ENCODE measurements at places on chromosomes 1 and 21.

- H3K27me3 ChIP-seq: no peaks in the 10 kb centered on the region
- H3K27ac ChIP-seq: no peak overlapping the region
- H3K4me1 ChIP-seq: peaks cover 8% of the 10 kb centered on the region
- no peaks in the 10 kb centered on the region for H3K36me3 ChIP-seq
Observed at GRCh38 chr1:169027607-169028320, 78.7 kb upstream of the ATP1B1 start.

DNA sequence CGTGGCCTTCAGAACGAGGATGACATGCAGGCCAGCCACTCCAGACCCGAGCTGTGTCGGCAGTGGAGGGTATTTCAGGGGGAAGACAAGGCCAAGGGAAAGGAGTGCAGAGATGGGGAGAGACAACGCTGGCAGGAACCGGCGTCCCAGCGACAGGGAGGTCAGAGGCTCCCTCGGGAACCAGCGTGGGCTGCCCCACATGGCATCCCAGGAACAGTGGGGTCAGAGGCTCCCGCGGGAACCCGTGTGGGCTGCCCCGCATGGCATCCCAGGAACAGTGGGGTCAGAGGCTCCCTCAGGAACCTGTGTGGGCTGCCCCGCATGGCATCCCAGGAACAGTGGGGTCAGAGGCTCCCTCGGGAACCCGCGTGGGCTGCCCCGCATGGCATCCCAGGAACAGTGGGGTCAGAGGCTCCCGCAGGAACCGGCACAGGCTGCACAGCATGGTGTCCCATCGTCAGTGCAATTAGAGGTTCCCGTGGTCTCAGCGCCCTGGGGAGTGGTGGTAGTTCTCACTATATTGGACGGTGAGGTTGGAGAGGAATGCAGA is 43.0 kb downstream of the SLC19A1 start:
- H3K4me1 ChIP-seq: no peaks in the 10 kb centered on the region
- H3K4me3 ChIP-seq: no peak overlapping the region
- DNase-seq: no peak
- no peaks in the 10 kb centered on the region for H3K27me3 ChIP-seq

DNA sequence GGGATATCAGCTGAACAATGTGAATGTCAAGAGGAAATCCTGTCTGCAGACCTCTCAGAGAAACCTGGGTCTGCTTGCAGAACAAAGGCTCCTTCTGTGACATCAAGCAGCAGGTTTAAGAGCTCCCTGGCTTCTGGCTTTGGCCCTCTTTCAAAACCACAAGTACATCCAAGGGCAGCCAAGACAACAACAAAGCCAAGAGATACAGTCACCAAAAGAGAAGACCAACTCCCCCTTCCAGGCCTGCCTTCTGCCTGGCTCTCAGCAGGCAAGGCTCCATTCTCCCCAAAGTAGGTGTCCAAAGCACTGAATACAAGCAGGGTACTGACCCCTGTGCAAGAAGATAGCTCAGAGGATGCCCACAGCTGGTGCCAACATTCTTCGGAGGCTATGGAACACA is 11.5 kb downstream of the BCAR3 start:
- no peaks in the 10 kb centered on the region for H3K36me3 ChIP-seq
- DNase-seq: no peak
- H3K4me1 ChIP-seq: peaks cover 42% of the 10 kb centered on the region
- no peaks in the 10 kb centered on the region for H3K27me3 ChIP-seq

- no peaks in the 10 kb centered on the region for H3K36me3 ChIP-seq
- peak overlapping the region; percentile 75 for H3K4me3 ChIP-seq
- H3K27me3 ChIP-seq: peaks cover 91% of the 10 kb centered on the region
- H3K27ac ChIP-seq: no peak overlapping the region
Observed at GRCh38 chr1:220878191-220879075, 810 bp upstream of the HLX start.

- H3K27me3 ChIP-seq: no peaks in the 10 kb centered on the region
- no peak for DNase-seq
- no peak overlapping the region for H3K27ac ChIP-seq
Observed at GRCh38 chr1:10648689-10649516, 147.5 kb downstream of the CASZ1 start.

- H3K4me3 ChIP-seq: no peak overlapping the region
- no peak overlapping the region for H3K27ac ChIP-seq
- peaks cover 6% of the 10 kb centered on the region for H3K36me3 ChIP-seq
- peaks cover 24% of the 10 kb centered on the region for H3K4me1 ChIP-seq
- H3K27me3 ChIP-seq: no peaks in the 10 kb centered on the region
Observed at GRCh38 chr1:245995474-245995873, 511.6 kb downstream of the SMYD3 start.

Measured in osteocyte (in vitro differentiated cells).